ENCODE measurements at places on chromosomes 5 and 9.

- DNase-seq: no peak
Observed at GRCh38 chr5:64530076-64530475, 24.3 kb downstream of the RGS7BP start.

DNA sequence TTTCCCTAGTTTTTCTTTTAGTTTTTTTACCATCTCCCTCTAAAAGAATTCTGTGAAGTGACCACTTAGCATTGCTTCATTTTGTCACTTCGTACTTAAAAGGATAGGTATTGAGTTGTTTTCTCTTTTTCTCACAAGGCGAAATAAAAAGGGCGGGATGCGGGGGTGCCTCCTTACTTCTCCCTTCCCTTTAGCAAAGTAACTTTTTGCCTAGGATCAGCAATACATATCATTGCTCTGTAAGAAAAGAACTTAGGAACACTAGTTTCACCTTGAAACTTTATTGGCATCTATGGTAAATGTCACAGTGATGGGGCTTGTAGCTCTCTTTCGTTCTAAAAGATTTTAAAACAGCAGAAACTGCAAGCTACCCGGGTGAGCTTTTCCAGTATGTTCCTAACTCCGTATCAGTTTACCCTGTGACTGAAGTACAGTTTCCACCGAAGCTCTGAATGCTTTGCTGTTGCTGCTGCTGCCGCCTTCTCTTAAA lies 4.1 kb downstream of the PRDM6 start:
- no peak for DNase-seq

DNA sequence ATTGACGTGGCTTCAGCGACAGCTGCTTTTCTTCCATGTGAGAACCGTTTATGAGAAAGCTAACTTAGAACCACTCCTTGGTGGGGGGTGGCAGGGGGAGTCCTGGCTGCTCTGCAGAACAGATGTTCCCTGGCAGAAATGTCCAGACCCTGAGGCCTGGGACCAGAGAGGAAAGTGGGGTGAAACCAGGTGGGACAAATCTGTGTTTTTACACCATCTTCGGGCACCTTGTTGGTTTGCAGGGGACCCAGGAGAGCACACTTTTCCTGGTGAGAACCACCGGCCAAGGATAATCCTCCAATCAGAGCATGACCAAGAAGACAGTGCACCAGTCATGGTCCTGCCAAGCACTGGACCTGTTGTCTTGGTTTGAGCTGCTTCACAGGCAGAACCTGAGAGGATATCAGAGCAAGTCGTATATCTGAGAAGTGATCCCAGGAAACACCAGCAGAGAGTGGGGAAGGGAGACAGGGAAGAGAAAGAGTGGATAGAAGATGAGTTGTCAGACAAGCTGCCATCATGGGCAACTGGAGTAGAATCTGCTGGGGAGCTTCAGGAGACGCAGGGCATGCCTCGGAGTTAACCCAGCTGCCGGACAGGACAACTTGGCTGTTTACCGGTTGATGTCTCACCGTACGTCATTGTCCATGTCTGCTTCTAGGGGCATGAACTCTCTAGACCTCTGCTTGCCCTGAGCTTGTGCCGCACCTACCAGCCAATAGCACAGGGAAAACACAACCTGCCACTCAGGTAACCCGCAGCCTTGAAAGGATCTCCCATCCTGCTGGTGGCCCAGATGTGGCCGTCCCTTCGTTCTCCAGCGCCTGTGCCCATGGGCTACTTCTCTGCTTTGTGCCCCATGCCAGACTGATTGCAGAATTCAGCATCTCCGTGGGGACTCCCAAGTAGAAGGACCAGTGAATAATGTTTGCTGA lies 178.4 kb upstream of the MVB12B start:
- DNase-seq: no peak

DNA sequence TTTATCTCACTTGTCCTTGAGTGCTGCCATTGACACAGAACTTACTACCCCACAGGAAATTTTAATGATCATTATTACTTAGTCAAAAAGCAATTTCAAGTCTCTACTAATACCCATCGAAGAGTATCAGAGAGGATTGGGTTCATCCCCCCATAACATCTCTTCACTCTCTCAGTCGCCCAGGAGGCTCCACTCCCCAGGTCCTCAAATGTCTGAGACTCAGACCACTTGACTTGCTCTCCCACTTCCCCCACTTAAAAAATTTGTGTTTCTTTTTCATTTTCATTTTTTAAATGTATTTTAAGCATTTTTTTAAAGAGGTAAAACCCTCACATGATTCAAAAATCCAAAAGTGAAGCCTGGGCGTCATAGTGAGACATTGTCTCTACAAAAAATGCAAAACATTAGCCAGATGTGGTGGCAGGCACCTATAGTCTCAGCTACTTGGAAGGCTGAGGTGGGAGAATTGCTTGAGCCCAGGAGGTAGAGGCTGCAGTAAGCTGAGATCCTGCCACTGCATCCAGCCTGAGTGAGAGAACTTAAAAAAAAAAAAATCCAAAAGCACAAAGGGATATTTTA lies 56.8 kb upstream of the TRAF1 start:
- DNase-seq: no peak

- peak; percentile 61 for DNase-seq
Observed at GRCh38 chr9:35385042-35385441, 104.9 kb upstream of the RUSC2 start.

DNA sequence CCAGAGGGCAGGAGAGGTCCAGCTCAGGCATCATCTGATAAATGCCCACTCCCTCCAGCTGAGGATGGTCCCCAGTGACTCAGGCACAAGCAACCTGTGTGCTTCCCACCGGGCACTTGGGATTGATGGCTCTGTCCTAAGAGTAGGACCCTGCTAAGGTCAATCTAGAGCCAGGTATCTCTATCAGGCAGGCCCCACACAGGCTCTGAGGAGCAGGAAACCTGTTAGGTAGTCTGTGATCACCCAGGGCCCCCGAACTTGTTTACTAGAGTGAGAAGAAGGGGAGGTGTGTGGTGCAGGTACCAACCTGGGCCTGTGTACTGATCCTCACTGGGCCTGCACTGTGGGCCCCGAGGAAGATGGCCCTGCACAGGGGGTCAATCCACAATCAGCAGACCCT lies 119.6 kb upstream of the FSTL4 start:
- DNase-seq: no peak

- no peak for DNase-seq
Observed at GRCh38 chr5:113187906-113188305, 211.3 kb downstream of the DCP2 start.
